ENCODE measurements at places on chromosomes 1 and 21. TPM values are rescaled to one million over a fixed set of nuclear protein-coding genes. Genes with fewer than 3 reads are reported as not detected.

C4BPB gene
- total RNA-seq: 0.15 TPM

FGGY gene
- 16.8 TPM for total RNA-seq

TDRD10 gene
- not detected for total RNA-seq

POMGNT1 gene
- 118 TPM for total RNA-seq

KMO gene
- not detected for total RNA-seq

FGR gene
- not detected for total RNA-seq

DNA sequence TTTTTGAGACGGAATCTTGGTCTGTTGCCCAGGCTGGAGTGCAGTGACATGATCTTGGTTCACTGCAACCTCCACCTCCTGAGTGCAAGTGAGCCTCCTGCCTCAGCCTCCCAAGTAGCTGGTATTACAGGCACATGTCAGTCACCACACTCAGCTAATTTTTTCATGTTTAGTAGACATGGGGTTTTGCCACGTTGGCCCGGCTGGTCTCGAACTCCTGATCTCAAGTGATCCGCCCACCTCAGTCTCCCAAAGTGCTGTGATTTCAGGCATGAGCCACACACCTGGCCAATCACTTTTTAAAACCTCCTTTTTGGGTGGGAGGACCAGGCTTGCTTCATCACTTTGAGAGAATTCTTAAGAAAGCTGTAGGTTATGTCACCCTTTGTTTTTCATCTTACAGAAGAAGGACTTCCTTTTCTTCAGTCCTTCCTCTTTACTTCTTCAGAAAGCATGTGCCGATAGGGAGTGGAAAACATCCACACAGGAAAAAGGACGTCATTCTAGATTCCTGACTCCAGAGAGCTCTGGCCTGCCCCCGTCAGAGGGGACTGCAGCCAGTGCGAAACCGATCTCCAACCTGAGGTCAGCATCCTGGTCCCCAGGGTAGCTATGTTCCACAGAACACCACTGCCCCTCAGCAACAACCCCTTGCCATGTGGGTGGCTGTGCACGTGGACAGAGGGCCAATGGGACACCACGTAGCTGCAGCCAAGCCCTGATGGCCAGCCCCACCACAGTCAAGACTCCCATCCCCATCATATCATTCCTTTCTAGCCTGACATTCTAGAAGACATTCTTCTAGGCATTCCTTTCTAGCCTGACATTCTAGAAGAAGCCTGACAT, 21.9 kb downstream of the NCF2 start:
- DNase-seq: no peak

DNA sequence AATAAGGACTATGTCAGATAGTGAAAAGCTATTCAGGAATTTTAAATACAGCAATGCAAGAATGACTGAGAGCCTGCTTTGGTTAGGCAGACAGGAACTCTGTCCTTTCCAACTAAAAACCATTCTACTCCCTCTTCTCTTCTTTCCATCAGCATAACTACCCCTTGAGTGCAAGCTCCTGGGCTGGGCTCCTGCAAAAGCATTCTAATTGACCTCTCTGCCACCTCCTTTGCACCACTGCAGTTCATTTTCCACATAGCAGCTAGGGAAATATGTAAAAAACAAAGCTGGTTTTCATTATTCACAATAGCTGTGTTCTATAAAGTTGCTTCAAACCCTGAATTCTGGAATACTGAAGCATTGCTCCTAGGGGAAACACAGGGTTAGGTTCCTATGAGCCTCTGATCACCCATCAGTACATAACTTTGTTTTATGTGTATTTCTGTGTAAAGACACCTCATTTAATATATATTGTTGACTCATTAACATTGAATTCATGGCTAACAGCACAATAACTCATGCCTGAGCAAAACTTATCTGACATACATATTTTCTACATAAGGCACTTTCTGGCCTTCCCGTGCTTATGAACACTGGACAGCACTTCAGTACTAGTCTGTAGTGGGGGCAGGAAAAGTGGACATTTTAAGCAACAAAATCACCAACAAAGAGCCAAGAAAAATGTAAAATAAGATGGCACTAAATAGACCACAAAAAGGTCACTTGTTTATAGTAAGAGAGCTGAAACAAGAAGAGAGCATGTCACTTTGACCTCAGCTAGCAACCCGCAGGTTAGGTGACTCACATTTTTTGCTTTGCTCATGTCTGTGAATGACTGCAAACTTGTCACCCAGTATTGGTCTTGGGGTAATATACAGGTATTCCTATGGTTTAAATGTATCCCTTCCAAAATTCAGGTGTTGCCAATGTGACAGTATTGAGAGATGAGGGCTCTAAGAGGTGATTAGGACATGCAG, 57.9 kb upstream of the IRF2BP2 start:
- no peak for DNase-seq

DNA sequence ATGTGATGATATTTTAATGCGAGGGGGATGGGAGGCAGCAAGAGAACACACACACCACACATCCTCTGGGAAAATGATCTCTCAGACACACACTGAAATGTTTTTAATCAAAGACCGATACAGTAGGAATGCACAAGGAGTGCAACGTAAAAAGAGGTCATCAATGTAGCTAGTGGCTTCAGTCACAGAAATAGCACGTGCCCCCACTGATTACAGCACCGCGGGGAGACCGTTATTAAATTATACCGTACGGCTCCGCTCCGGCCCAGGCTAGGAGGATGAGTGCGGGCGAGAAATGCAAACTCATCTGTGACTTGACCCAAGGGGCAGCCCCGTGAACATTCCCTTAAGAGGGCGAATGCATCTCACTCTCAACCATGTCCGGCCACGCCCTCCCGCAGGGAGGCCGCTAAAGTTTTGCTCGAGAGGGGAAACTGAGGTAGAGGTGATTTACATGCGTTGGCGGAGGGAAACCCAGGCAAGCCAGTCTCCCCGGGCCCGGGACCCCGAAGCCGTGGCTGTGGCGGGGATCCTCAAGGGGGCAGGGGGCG, 552 bp downstream of the UBR4 start:
- DNase-seq: peak; percentile 7

DNA sequence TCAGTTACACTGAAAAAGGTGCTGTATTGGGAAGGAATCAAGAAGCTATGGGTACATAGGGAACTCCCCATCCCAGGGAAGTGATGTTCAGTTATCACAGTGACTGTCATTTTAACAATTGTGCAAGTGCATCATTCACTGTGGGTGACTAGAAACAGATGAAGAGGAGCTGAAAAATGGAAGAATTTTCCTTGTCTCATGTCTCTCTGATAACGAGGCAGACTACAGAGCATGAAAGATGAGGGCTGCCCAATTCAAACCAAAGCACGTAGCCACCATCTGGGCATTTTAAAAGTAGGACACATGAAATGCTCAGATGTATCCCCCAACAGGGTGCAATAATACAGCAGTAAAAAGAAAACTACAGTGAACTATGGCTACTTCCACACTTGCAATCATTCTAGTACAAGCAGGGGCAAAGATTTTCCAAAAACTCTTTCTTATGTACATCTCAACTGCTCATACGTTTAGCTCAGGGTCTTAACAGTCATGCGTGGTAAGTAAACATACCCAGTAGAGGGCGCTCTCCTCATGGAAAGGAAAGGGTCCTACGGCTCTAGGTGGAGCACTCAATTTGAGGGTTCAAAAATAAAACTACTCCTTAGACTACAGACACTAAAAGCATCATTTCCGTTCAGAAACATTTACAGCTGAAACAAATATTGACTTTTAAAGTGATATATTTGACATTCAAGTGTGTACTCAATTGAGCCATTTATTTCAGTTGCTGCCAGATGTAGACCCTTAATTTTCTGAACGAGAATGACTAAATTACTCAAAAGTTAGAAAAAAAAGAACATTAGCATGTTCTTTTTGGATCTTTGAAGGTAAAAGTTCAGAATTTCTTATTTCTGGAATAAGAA, 143.2 kb downstream of the KCTD3 start:
- DNase-seq: peak; percentile 51

DNA sequence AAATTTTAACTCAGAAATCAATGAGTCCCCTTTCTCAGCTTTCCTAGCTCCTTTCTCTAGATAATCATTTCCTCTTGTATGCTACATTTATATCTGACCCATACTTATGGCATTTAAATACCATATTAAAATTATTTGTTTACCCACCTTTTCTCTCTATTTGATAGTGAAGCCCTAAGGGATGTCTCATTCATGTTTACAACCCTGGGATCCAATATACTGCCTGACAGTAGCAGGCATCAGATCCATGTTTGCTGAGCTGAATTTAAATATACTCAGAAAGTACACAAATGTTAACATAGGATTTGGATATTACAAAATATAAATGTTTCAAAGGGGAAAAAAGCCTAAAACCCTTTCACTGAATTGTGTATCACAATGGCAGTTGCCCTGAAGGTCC, 26.5 kb downstream of the SCMH1 start:
- no peak for DNase-seq

DNA sequence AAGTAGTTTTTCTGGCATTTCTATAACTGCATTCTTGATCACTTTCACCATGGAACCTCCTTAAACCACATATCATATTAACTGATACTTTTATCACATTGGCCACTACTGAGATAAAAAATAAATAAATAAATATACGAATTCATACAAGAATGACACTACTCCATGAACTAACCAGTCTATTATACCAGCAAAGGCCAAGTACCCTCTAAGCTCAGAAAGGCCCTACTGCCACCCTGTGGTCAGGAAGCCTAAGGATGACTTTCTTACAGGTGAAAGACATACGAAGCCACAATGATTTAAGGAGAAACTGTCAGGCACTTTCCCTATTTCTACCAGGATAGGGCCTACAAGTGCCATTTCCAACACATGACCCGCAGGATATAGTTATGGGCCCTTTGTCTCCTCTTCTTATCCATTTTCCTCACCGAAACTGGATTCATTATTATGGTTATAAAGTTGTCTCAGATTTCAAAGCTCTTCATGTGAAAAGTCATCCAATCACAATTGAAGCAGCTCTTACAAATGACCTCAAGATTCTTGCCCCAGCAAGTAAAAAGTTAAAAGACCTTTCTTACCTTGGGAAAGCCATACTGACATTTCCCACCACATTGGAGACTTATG, 23.9 kb downstream of the DNAJC8 start:
- peak; percentile 62 for DNase-seq

DNA sequence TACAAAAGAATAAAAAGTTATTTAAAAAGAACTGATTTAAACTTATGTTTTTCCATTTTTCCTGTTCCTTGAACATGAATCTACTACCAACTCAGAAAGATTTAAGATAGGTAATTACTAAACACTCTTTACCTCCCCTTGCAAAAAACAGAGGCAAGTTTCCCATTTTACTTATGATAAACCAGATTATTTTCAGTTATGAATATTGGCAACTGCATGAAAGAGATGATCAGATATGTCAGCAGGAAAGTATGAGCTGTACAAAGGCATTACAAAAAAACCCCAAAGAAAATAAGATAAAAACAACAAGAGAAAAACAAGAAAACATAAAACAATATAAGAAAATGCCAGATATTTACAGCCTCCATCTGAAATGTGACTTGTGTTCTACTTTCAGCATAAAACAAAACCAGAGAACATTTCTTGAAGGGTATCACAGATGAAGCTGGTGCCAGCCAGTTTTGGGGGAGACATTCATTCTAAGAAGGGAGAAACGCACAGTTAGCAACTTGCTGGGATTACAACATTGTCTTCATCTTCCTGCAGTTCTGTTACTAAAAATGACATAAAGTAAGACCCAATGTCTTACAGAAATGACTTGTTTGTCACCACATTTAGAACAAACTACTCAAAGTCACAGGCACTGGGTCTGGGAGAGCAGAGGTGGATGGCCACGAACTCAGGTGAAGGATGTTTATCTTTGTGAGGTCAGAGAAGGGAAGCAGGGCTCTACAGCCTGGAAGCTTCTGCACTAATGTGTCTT, 19.1 kb downstream of the ZC3H12A start:
- no peak for DNase-seq

- DNase-seq: peak; percentile 57
Measured at GRCh38 chr1:56688522-56689026, 43.5 kb downstream of the PRKAA2 start.

- no peak for DNase-seq
Measured at GRCh38 chr1:241841691-241842090, 6.3 kb upstream of the EXO1 start.

GRCh38 chr1:22753481-22753971, 42.9 kb downstream of the EPHB2 start:
- DNase-seq: peak; percentile 67

GRCh38 chr1:203278885-203279406, 26.4 kb upstream of the BTG2 start:
- no peak for DNase-seq

DNA sequence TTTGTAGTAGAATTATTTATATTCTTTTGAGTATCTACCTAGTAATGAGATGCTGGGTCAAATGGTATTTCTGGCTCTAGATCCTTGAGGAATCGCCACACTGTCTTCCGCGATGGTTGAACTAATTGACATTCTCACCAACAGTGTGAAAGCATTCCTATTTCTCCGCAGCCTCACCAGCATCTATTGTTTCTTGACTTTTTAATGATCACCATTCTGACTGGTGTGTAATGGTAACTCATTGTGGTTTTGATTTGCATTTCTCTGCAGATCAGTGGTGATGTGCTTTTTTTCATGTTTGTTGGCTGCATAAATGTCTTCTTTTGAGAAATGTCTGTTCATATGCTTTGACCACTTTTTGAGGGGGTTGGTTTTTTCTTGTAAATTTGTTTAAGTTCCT, 15.3 kb upstream of the IL23R start:
- no peak for DNase-seq

DNA sequence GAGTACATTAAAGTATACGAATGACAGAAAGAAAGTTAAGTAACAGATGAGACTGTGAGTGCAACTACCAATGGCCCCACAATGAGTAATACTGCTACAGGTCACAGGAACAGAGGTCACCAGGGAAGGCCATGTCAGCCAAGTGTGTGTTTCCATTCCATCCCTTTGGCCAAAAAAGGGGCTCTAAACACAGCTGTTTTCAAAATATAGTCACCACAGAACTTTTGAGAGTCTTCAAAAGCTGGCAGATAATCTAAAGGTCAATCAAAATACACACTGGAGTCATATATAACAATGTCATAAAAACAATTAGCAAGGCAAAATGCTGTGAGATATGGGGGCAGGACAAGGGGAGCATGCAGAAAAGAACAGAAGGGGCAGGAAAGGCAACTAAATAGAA, 10.2 kb downstream of the USP24 start:
- DNase-seq: no peak

DNA sequence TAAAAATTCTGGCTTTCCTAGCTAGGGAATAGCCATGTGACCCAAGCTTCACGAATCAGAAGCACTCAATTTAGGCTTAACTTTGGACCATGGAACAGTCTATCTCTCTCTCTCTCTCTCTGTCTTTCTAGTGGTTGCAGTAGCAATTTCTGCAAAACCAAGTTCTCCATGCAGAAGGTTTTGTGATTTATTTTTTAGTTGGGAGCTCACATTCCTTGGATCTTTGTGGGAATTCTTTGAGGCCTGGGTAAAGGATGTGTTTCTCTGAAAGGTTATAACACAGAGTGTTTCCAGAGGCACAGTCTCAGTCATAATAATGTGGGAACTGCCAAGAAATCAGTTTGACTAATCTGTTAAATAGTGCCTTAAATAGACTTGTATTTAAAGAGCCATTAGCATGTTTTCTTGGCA, 112.3 kb upstream of the COL11A1 start:
- DNase-seq: peak; percentile 86

- no peak for DNase-seq
Measured at GRCh38 chr1:242081446-242081845, 82.5 kb upstream of the MAP1LC3C start.
